Astrocyte (in vitro differentiated cells and primary cell): ENCODE measurements at places on chromosomes 3 and 15. TPM values are rescaled to one million over a fixed set of nuclear protein-coding genes. Genes with fewer than 3 reads are reported as not detected.

The ST3GAL6 gene
- total RNA-seq: 4.4 and 4.8 TPM in 2 replicates

DNA sequence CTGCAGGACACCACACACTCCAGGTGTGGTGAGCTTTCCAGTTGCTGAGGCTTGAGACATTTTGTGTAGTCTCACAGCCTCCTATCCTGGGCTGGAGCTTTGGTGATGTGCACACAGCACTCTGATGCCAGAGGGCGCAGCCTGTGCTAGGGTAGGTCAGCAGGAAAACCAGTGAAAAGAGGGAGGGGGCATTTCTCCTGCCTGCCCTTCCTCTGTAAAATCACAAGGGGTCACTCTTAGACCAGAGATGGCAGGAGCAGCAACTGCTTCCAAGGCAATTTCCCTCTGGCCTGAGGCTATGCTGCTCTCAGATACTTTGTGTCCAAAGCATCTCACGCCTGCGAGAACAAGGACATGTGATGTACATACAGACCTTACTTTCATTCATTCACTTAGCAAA, 16.5 kb upstream of the MUSTN1 start:
- H3K4me1 ChIP-seq: no peaks in the 10 kb centered on the region
- H3K4me3 ChIP-seq: no peak overlapping the region
- no peak for DNase-seq
- no peak overlapping the region for H3K27ac ChIP-seq
- no peaks in the 10 kb centered on the region for H3K27me3 ChIP-seq
- H3K36me3 ChIP-seq: no peaks in the 10 kb centered on the region

The TMEM212 gene
- not detected in 2 replicates for total RNA-seq

The MYRIP gene
- 0.07 TPM in 1 of 2 replicates, not detected in the other for total RNA-seq

The DZIP1L gene
- 19.0 and 19.8 TPM in 2 replicates for total RNA-seq

DNA sequence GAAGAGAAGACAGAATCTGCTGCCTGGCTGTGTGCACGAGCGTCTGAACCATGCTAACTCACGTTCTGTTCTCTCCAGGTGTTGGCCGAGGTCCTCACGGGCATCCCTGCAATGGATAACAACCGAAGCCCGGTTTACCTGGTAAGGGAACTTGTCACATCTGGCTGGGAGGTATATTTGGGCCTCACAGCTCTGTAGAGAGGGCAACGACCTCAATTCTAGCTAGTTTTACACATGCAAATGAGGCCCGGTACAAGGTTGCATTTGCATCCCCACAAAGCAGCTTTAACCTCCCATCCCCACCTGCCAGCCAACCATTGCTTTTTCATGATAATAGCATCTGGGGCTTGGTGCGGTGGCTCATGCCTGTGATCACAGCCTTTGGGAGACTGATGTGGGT, 22.0 kb upstream of the TATDN2 start:
- no peak overlapping the region for H3K4me3 ChIP-seq
- H3K4me1 ChIP-seq: peaks cover 14% of the 10 kb centered on the region
- no peak overlapping the region for H3K27ac ChIP-seq
- DNase-seq: no peak
- H3K36me3 ChIP-seq: peaks cover 6% of the 10 kb centered on the region

The GOLGA8G gene
- 0.31 TPM in 1 of 2 replicates, not detected in the other for total RNA-seq

GRCh38 chr3:49750056-49750455, 26.3 kb upstream of the GMPPB start:
- peak; percentile 26 for DNase-seq
- H3K36me3 ChIP-seq: no peaks in the 10 kb centered on the region
- H3K27me3 ChIP-seq: no peaks in the 10 kb centered on the region
- no peak overlapping the region for H3K4me3 ChIP-seq
- peaks cover 21% of the 10 kb centered on the region for H3K4me1 ChIP-seq

GRCh38 chr3:11002371-11002807, 9.8 kb downstream of the SLC6A1 start:
- no peak overlapping the region for H3K4me3 ChIP-seq
- H3K36me3 ChIP-seq: no peaks in the 10 kb centered on the region
- DNase-seq: no peak
- no peak overlapping the region for H3K27ac ChIP-seq
- H3K4me1 ChIP-seq: no peaks in the 10 kb centered on the region

The ATP2B2 gene
- 0.05 TPM in 1 of 2 replicates, not detected in the other for total RNA-seq

DNA sequence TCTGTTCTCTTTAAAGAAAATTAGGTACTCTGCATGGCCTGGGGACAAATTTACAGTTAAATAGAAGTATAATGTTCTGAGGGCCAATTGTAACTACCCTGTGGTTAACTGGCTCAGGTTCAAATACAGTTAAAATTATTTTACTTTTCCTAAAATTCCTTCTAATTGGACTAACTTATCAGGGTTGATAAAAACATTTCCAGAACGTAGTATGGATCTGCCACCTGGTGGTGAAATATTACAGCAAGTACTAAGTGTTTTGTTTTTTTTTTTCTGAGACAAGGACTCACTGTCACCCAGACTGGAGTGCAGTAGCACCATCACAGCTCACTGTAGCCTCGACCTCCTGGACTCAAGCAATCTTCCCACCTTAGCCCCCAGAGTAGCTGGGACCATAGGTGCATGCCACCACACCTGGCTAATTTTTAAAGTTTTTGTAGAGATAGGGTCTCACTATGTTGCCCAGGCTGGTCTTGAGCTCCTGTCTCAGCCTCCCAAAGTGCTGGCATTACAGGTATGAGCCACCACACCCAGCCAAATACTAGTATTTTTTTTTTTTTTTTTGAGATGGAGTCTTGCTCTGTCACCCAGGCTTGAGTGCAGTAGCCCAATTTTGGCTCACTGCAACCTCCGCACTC, 29.2 kb downstream of the NEO1 start:
- H3K36me3 ChIP-seq: no peaks in the 10 kb centered on the region
- DNase-seq: peak; percentile 43
- H3K4me3 ChIP-seq: no peak overlapping the region
- no peak overlapping the region for H3K27ac ChIP-seq
- peaks cover 10% of the 10 kb centered on the region for H3K4me1 ChIP-seq
- no peaks in the 10 kb centered on the region for H3K27me3 ChIP-seq

The TIMP4 gene
- total RNA-seq: 2.0 and 2.9 TPM in 2 replicates

DNA sequence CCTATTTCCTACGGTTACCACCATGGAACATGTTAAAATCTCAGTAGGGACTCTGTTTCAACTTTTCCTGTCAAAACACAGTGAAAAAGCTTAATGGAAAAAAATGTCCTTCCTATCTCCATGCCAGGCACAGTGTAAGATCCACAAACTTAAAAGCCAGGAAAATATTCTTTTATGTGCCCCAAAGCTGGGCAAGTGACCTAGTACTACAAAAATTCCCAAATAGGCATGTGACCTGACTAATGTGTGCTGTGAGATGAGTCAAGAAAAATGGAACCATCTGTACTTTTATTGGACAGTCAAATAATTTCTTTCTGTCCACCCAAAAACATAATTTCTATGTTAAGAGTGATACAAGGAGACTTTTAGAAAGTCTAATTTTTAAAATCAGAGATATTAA, 406.0 kb downstream of the ZBTB20 start:
- H3K4me3 ChIP-seq: no peak overlapping the region
- no peaks in the 10 kb centered on the region for H3K36me3 ChIP-seq
- H3K27ac ChIP-seq: no peak overlapping the region
- peaks cover 4% of the 10 kb centered on the region for H3K4me1 ChIP-seq

The ENTPD3 gene
- 0.53 and 0.75 TPM in 2 replicates for total RNA-seq

- no peak for DNase-seq
- H3K4me3 ChIP-seq: no peak overlapping the region
- no peaks in the 10 kb centered on the region for H3K36me3 ChIP-seq
- H3K27me3 ChIP-seq: no peaks in the 10 kb centered on the region
Measured at GRCh38 chr3:54760201-54760600, 167.7 kb downstream of the LRTM1 start.

The TRH gene
- 0.14 TPM in 1 of 2 replicates, not detected in the other for total RNA-seq

DNA sequence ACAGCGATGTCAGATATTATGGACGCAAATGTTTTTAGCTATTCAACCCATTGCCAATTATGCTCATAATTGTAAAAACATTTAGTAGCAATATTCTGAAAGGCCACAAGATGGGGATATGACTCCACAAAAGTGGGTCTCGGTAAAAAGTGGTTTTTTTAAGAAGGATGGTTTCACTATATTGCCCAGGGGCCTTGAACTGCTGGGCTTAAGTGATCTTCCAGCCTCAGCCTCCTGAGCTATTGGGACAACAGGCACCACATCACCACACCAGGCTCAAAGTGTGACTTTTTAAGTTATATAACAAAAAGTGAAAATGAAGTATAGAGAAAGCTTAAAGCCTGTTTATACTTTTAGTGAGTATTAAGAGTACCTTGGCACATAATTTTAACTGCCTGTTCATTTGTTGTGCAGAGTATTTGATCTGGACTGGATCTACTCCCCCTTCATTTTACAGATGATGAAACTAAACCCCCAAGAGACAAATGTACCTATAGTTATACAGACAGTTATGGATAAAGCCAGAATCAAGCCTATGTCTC, 9.4 kb downstream of the NAA50 start:
- peak; percentile 35 for DNase-seq
- no peaks in the 10 kb centered on the region for H3K4me1 ChIP-seq
- no peaks in the 10 kb centered on the region for H3K36me3 ChIP-seq
- no peak overlapping the region for H3K27ac ChIP-seq
- no peaks in the 10 kb centered on the region for H3K27me3 ChIP-seq
- no peak overlapping the region for H3K4me3 ChIP-seq

The MAP1A gene
- 138 and 142 TPM in 2 replicates for total RNA-seq

GRCh38 chr3:25631989-25632388, 32.7 kb downstream of the TOP2B start:
- no peak overlapping the region for H3K27ac ChIP-seq
- no peak overlapping the region for H3K4me3 ChIP-seq
- no peak for DNase-seq
- peaks cover 40% of the 10 kb centered on the region for H3K36me3 ChIP-seq
- H3K27me3 ChIP-seq: no peaks in the 10 kb centered on the region
- no peaks in the 10 kb centered on the region for H3K4me1 ChIP-seq

The C3orf20 gene
- 0.16 TPM in 1 of 2 replicates, not detected in the other for total RNA-seq

DNA sequence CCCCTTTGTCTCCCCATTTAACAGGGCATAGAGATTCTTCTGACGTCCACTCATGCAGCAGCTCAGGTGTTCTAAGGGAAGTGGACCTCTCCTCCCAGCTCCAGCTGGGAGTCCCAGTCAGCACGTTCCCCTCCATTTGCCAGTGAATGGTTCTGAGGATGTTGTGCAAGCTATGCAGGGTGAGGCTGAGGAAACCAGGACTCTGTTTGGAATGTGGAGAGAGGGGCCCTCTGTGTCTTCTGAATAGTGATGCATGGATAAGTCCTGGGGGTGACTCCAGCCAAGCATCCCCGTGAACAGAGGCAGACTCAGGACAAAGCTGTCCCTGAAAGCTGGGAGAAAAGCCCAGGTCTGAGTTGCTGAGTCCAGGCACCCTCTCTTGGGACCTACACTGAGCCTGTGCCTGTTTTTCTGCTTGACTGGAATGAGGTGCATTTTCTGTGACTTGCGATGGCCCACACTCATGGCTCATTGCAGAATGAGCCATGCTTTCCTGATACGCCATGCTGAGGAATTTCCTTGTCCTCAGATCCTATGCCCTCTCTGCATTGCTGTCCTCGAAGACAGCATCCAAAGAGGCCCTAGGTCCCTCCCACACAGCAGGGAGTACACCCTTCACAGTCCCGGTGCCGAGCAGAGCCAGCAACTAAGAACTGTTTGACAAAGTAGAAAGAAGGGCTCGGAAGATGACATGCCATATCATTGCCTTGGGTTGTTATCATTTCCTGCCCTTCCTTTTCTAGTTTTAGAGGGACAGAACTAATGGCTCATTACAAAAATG, 185.2 kb downstream of the ATP10A start:
- no peaks in the 10 kb centered on the region for H3K27me3 ChIP-seq
- H3K4me3 ChIP-seq: no peak overlapping the region
- peaks cover 4% of the 10 kb centered on the region for H3K4me1 ChIP-seq
- no peak overlapping the region for H3K27ac ChIP-seq
- DNase-seq: no peak
